Brain (organoid and tissue), 16 donors: ENCODE measurements at places on chromosomes 11 and 22.

GRCh38 chr11:20158597-20159257 lies 1.5 kb downstream of the DBX1 start:
- DNase-seq, result peak; percentile 79

DNA sequence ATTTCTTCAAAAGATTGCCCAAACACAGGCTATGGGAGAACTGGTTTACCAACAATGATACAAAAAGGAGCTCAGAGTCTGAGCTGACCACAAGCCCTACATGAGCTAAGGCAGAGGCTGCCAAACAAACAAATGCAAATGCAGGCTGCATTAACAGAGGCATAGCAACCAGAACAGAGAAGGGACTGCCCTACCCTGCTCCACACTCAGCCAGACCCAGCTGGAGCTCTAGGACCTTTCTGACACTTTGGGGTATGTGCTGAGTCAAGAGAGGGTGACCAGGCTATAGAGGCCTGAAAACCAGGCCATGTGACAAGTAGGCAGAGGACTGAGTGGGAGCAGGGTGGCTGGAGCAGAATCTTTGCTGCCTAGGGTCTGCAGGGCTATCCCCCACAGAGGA lies 17.8 kb upstream of the P2RY2 start:
- no peak for DNase-seq

GRCh38 chr11:4680341-4680740 lies 17.3 kb downstream of the OR51E2 start:
- peak; percentile 39 for DNase-seq

- DNase-seq, result peak; percentile 72
Observed at GRCh38 chr11:21988477-21988876, 204.4 kb upstream of the ANO5 start.

- no peak for DNase-seq
Observed at GRCh38 chr11:28146123-28146751, 38.0 kb downstream of the METTL15 start.

DNA sequence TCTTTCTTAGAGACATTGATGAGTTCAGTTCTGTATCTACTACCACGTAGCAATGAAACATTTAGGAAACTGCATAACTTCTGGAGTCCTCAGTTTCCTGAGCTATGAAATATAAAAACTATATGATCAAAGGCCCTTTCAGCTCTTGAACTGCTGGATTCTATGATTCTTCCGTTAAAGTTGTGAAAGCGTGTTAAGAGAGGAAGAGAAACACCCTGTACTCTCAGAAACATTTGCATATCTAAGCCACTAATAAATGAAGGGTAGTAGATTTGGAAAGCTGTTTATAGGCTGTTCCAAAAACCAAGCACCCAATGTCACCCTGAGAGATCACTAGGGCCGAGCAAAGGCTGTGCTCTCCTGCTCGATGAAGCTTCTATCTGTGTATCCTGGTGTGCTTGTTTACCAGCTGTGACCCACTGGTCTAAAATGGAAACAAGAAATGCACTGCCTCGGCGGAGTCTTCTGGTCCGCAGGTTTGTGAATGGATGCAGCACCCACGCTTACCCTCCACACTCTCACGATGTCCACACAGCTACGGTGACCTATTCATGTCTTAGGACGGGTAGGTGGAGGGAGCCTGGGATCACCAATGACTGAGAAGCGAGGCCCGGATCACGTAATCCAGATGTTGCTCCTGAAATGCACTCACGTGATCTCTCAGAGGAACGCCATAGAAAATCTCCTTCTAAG lies 325.8 kb downstream of the OPCML start:
- no peak for DNase-seq

GRCh38 chr11:34199525-34199924 lies 94.1 kb downstream of the NAT10 start:
- DNase-seq, result no peak

GRCh38 chr11:3802011-3802790 lies 4.8 kb upstream of the NUP98 start:
- no peak for DNase-seq

GRCh38 chr11:89293965-89294679 lies 116.4 kb downstream of the TYR start:
- DNase-seq, result no peak

DNA sequence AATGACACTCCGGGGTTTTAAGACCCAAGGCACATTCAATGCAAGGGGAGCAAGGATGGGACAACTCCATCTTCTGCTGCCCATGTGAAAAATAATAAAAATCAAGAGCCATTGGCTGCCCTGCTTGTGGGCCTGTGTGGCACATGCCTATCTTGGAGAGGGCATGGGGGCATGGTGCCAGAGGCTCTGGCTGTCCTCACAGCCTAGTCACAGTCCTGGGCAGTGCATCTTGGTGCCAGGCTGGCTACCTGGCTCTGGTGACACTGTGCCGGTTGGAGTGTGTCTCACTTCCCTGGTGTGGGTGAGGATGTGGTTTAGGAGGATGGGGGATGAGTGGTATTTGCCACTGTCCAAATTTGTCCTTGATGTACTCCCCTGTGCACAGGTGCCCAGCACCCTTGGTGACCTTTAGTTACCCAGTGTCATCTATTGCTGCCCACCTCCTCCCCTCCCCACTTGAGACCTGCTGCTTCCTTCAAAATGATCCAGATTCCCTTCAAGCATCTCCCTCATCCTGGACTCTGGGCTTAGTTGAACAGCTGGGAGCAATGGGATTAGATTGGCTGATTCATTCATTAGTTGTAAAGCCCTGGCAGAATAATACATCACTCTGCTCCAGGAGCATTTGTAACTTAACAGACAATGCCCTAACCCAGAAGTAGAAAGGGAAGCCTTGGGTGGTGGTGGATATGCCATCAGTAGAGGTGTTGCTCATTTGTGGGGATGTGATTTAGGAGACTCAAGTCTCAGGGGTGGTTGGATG lies 4.6 kb downstream of the TMEM86A start:
- DNase-seq, result no peak

- DNase-seq, result peak; percentile 97
Observed at GRCh38 chr11:72821920-72822799, 7.9 kb downstream of the ATG16L2 start.

DNA sequence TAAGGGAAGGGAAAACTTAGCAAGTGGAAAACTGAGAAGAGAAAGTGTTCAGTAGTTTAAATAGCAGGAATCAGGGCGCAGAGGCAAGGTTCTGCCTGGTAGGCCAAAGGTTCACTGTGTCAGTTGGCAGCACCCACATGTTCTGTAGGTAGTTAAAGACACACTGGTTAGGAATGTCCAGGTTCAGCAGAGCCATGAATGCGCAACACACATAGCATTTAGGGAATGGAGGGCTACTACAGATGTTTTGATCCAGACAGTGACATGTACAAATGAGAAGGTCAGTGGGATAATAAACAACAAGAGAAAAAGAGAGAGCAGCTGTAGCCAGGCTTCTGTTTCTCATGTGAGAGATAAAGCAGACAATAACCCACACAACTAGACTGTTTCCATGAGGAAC lies 56.2 kb upstream of the ARHGAP42 start:
- no peak for DNase-seq

GRCh38 chr11:62108017-62108750 lies 15.6 kb upstream of the INCENP start:
- DNase-seq, result peak; percentile 91

- DNase-seq, result no peak
Observed at GRCh38 chr11:118883368-118884071, at the start of gene CXCR5. TSS of gene CXCR5 (plus strand) at chr11:118883892. CDS start at chr11:118883942, 50 bp downstream.
